DMS79 treated with DMSO at 0.1 percent for 48 hours (cell line): ENCODE measurements at places on chromosomes 11 and 22.

GRCh38 chr11:132139181-132139580, 768.8 kb downstream of the NTM start:
- no peak for DNase-seq

- DNase-seq = no peak
Measured at GRCh38 chr11:83583757-83584366, 297.7 kb upstream of the CCDC90B start.

- DNase-seq = no peak
Measured at GRCh38 chr11:43930868-43931716, 11.3 kb upstream of the C11orf96 start.

DNA sequence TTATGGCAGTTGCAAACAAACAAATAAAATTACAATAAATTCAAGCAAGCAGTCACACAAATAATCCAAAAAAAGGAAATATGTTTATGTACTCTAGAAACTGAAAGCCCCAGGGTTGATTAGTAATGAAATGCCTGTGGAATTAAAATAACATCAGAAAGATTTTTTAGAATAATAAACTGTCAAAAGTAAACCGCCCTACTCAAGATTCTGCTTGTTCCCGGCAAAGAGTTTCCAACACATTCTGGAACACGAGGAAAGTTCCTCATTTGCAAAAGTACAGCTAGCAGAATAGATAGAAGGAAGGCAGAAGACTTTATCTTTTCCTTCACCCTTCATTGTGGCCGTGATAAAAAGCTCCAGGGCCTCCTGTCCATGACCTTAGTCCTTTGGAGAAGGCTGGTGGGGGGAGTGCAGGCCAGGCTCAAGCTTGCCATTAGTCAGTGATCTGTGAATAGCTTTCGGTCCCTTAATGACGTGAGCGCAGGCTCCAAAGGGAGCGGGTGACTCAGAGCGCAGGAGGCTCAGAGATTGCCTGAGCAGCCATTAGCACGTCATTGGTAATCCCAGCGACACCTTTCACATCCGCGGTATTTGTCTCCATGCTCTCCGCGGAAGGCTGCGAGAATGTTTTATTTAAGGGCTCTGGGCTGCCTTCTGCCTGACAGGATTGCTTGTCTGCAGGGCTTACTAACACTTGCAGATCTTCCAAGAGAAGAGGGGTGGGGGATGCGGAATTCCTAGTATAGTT, 458.3 kb downstream of the METTL15 start:
- DNase-seq = no peak

DNA sequence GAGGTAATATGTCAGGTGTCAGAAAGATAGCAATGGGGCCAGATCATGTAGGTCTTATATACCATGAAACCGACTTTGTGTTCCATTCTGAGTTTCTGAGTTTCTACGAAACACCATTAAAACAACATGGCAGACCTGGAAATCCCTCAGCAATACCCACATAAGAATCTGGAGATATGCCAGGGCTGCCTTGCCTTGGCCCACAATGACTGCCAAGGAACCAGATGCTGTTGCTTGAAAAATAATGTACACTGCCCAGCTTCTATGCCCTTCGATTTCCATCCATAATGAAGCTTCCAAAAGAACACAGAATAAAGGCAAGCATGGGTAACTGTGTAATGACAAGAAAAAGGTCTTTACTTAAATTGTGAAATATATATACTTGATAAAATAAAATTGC, 277.4 kb downstream of the SOX6 start:
- no peak for DNase-seq

DNA sequence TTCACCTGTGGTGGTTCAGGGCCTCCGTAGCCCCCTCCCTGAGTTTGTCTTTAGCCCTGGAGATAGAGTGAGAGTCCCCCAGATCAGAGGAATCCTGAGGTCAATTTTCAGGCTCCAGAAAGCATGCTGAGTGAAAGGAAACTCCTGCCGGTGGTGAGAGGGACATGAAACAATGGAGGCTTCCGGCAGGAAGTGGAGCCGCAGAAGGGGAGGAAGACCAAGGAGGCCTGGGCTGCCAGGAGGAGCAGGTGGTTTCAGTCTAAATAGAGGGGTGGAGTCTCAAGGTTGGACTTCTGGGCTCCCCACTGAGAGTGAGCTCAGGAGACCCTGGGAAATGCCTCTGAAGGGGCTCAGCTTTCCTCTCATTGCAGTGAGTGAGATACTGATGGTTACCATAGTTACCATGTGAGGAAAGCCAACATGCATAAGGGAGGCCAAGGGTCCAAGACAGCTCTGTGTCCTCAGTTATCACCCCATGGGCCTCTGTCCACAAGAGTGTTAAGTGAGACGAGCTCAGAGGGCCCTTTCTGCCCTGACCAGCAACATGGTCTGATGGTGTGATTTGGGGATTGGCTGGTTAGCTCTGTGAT, 10.7 kb downstream of the SLCO2B1 start:
- no peak for DNase-seq

- peak; percentile 98 for DNase-seq
Measured at GRCh38 chr11:117833401-117833891, 8.9 kb upstream of the FXYD2 start.

DNA sequence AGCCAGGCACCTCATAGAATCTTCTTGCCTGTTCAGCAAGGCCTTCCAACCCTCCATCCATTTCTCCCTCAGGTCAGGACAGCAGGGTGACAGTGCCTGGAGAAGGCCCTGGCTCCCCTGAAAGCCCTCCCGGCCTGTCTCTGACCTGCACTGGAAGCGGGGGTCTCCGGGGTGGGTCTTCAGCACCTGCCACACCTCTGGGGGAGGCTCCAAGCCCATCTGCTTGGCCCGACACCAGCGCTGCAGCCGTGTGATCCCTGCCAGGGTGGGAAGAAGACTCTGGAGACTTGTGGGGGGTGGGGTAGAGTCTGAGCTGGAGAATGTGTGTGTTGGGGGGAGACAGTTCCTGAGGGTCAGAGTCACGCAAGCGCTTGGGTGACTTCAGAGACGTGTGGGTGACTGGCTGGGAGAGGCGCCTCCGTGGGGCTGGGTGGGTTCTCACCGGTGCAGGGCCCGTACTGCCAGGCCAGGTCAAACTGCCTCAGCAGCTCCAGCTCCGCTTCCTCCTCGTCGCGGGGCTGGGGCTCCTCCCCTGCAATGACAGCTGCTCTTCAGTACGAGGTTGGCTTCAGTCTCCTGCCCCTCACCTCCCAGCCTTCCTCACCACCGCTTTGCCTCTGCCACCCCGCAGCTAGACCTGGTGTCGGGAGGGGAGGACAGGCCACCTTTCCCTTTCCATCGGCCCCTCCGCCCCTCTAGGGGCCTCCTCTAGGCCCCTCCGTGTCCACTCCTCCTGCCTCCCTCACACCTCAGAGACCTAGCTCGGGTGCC, 615 bp downstream of the POLD4 start:
- DNase-seq = peak; percentile 53

DNA sequence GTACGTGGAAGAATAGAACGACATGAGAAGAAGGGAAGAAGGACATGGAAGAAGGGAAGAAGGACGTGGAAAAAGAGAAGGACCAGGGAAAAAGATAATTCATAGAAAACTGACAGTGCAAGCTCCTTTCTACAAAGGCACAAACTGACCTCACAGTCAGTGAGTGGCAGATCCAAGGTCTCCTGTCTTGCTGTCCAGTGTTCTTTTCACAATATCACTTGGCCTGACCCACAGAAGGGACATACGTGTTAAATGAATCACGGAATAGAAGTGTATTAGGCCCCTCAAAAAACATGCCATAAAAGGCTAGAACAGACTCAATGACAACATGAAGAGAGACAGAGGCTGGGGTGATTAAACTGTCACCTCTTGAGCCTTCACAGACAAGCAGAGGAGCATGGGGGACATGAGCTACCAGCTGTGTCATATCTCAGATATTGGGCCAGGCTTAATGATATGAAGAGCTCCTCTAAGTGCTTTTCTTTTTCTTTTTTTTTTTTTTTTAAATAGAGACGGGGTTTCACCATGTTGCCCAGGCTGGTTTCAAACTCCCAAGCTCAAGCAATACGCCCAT, 4.6 kb downstream of the ASCC2 start:
- no peak for DNase-seq

DNA sequence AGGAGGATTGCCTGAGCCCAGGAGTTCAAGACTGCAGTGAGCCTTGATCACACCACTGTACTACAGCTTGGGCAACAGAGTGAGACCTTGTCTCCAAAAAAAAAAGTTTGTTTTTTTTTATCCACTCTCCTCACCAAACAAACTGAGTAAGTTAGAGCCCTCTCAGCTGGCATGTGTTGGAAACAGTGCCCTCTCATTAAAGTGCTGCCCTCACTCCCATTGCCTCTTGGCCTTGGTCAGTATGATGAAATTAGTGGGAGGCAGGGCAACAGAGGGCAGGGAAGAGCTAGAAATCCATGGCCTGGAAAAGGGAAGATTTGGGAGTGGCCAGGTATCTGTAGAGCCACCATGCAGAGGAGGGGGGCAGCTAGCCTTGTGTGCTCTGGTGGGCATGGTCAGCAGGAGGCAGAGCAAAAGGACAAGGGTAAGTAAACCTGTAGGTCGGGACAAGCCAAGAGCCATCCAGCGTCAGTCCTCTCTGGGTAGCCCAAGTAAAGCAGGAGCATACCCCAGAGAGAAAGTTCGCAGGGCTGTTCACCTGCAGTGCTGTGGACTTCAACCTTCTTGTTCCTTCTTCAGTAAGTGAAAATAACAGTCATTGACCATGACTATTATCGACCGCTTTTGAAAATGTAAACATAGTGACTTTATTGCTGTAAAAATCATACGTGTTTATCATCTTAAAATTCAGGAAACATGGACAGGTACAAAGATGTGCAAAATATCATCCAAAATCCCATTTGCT, 28.2 kb downstream of the PIK3IP1 start:
- no peak for DNase-seq

- DNase-seq = no peak
Measured at GRCh38 chr11:104476454-104476853, 312.5 kb upstream of the PDGFD start.

DNA sequence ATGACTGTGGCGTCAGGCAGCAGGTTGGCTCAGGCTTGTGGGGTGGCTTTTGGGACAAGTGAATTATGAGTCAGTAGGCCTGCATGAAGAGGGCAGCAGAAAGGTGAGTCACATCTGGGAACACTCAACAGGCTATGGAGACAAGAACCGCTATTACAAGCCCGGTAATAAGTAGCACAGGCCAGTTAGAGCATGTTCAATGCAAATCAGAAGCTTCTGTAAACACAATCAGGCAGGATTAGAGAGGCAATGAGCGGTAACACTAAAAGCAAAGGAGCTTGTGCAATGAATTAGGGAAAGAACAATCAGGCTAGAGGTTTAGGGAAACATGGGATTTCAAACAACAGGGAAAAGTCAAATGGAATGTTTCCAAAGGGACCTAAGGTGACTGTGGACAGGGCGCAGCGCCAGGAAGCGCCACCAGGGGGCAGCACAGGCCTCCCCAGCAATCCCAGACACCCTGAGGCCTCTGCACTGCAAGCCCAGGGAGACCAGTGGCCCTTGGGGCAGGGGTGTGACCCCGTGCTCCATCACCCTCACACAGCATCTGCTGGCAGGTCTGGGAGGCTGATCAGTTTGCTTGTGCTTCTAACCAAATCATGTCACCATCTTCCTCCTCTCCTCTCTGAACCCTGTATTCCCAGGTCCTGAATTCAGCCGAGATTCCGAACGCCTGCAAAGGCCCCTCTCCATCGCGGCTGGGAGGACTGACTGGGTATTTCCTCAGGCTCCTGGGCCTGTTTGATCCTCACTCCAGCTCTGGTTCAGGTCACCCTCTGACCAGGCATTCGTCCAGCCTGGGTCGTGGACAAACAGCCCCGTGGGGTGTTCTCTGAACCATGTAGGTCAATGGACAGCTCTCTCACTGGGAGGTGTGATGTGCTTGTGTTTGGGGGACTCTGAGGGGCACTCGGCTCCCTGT, 50.0 kb downstream of the C11orf58 start:
- peak; percentile 77 for DNase-seq

DNA sequence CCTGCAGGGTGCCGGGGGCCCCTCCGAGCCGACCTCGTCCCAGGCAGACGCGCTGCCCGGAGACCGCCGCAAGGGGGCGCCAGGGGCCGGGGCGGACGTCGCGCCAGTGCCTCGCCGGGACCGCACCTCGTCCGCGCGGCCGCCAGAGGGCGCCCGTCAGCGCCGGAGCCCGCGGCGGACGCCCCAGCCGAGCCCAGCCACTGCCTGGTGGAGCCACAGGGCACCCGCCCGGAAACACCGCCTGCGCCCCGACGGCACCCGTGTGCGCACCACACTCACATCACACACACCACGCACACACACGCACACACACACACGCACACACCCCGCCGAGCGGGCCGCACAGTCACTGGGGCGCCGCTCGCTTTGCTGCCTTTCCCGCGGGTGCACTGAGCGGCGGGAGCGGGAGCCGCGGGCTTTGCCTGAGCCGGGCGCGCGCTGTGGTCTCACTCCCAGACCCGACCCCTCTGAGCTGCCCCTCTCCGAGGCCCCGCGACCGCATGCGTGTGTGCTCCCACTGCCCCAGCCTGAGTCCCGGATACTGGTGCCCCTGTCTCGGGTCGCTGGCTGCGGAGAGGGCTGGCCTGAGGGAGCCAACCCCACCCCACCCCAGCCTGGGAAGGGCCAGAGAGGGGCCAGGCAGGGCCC, 449.3 kb downstream of the OPCML start:
- peak; percentile 34 for DNase-seq

- DNase-seq = no peak
Measured at GRCh38 chr22:42863349-42863961, 6.4 kb upstream of the ARFGAP3 start.

- no peak for DNase-seq
Measured at GRCh38 chr11:78876676-78877075, 302.0 kb upstream of the NARS2 start.

GRCh38 chr22:38080474-38080849, 3.5 kb downstream of the SLC16A8 start:
- no peak for DNase-seq

GRCh38 chr22:37121887-37122591, 12.5 kb upstream of the TMPRSS6 start:
- DNase-seq = no peak

DNA sequence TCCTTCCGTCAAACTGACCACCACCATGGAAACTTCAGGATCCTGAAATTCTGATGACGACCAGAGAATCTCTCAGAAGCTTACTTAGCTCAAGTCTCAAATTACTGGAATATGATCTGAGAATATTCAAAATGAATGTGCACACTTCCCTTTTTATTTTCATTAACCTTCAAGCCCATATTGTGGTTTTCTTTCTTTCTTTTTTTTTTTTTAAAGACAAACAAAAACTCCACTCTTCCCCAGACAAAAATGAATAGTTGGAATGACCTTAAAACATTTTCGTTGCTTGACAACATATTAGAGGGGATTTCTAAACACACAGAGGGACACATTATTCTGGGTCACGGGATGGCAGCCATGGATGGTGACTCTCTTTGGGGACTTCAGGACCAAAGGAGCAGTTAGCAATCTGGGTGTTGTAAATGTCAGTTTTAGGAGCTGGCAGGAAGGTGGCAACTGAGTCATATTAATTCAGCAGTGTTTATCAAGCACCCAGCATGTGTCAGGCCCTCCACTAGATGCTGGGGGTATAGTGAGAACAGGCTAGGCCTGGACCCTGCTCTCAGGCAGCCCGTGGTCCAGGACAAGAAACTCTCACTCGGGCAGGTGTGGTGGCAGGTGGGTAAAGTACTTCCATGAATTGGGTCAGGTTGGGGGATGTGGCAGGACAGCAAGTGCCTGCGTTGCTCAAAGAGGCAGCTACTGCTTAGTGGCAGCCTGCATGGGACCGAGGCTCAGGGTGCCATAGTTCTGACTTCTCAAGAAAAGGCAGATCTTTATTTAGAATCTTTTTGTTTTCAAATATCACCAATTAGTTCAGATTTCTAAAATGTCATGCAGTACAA, 126.1 kb downstream of the HIPK3 start:
- DNase-seq = no peak

- peak; percentile 25 for DNase-seq
Measured at GRCh38 chr22:26648528-26649388, 8.6 kb upstream of the MIAT start.
